Hindlimb muscle (tissue), 1 donor: ENCODE measurements at places on chromosomes 2 and 18.

GRCh38 chr2:39481611-39482010 lies 44.5 kb upstream of the MAP4K3 start:
- no peak for DNase-seq

GRCh38 chr2:133844214-133844892 lies 276.1 kb upstream of the NCKAP5 start:
- DNase-seq: peak; percentile 75

DNA sequence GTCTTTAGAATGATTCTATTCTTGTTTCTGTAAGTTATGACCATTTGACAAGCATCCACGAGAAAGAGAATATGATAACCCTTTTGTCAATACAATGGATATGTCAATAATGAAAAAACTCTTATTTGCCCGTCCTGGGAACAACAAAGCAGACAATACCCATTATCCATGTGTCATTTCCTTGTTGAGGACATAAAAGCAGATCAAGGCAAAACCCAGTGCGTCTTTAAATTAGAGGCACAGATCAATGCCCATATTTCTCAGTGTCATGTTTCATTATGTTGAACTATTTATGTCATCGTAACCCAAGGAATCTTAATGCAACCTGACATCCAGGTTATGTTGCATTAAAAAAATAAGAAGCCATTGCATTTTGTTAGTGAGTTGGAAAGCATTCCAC lies 365.0 kb upstream of the CELF4 start:
- no peak for DNase-seq

- no peak for DNase-seq
These were observed 485.4 kb downstream of the TNS1 start for GRCh38 chr2:217517402-217517801.

DNA sequence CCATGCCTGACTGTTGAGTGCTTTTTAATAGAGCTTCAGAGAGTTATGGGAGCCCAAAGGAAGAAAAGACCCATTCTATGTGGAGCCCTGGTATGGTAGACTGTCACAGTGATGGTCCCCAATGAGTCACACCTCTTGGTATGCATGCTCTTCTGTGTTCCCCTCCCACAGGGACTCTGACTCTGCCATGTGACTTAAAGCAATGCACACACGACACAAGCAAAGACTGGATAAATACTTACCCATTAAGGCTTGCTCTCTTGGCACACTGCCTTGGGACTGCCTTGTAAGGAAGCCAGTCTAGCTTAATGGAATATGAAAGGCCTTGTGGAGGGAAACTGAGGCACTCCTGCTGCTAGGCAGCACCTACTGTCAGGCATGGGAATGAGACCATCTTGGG lies 16.7 kb upstream of the DTNB start:
- DNase-seq: no peak

- DNase-seq: no peak
These were observed 2.4 kb downstream of the KLF11 start for GRCh38 chr2:10045561-10046355.

DNA sequence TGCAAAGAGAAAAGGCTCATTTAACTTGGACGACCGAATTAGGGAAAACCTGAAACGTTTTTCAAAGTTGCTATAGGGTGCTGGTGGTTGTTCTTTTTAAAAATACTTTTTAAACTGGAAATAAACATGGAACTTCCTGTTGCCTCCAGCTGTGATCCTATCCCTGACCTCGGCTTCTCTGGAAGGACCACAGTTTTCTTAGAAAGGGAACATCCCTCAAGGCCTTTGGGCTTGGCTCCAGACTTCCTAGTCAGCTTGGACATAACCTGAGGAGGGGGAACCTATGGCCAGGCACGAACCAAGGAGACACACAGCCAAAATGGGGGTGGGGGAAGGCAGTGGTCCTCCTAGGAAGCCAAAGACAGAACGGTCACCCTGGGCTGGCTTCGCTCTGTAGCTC lies 57.7 kb downstream of the CENPO start:
- DNase-seq: no peak

GRCh38 chr2:73983322-73984202 lies 1.1 kb upstream of the TET3 start:
- no peak for DNase-seq

GRCh38 chr2:190859347-190860297 lies 21.0 kb upstream of the GLS start:
- DNase-seq: no peak

DNA sequence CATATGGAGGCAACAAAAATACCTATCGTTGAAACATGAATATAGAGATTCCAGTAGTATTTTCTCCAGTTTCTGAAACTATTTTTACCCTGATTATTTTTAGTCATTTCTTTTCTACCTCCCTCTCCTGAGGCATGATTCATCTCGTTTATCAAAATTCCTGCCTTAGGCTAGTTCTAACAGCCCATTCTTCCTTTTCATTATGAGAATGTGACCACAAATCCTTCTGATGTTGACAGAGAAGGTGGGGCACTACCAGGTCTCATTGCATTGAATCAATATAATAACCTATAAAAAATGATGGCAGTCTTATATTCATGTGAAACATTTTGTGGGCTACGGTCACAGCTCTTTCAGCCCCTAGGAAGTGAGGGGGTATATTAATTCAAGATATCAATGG lies 406.5 kb upstream of the UBE2E3 start:
- no peak for DNase-seq

- DNase-seq: no peak
These were observed 35.4 kb downstream of the MC2R start for GRCh38 chr18:13879937-13880336.

DNA sequence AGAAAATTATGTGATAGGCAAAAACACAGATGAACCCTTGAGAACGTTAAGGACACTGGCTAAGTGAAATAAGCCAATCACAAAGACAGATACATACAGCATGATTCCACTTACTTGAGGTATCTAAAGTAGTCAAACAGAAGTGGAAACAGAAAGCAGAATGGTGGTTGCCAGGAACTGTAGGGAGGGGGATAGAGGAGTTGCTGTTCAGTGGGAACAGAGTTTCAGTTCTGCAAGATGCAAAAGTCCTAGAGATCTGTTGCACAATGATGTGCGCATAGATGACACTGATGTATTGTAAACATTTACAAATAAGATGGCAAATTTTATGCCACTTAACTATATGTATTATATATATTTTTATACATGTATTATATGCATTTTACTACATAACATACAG lies 59.7 kb downstream of the POLE4 start:
- DNase-seq: peak; percentile 15
